ENCODE measurements at places on chromosomes 1 and 21. TPM values are rescaled to one million over a fixed set of nuclear protein-coding genes. Genes with fewer than 3 reads are reported as not detected.

Gene DEPDC1
- total RNA-seq, result 43.0 TPM

Gene SYPL2
- not detected for total RNA-seq

Gene PPIAL4G
- not detected for total RNA-seq

Gene CRP
- not detected for total RNA-seq

Gene APCS
- not detected for total RNA-seq

Gene PRAMEF26
- total RNA-seq, result not detected

Gene THEMIS2
- total RNA-seq, result 27.8 TPM

Gene DIO1
- total RNA-seq, result not detected

Gene FAM110D
- not detected for total RNA-seq

Gene YBX1
- total RNA-seq, result 625 TPM

Gene SELL
- total RNA-seq, result 0.16 TPM
